ENCODE measurements at places on chromosomes 13 and 19.

- DNase-seq: no peak
Measured at GRCh38 chr13:109626386-109627171, 159.8 kb downstream of the IRS2 start.

GRCh38 chr19:36489920-36490415, 607 bp upstream of the ZNF566 start:
- no peak for DNase-seq

GRCh38 chr13:94444826-94445225, 34.7 kb downstream of the DCT start:
- DNase-seq: no peak

- DNase-seq: no peak
Measured at GRCh38 chr13:36700170-36700569, 26.4 kb downstream of the SERTM1 start.

DNA sequence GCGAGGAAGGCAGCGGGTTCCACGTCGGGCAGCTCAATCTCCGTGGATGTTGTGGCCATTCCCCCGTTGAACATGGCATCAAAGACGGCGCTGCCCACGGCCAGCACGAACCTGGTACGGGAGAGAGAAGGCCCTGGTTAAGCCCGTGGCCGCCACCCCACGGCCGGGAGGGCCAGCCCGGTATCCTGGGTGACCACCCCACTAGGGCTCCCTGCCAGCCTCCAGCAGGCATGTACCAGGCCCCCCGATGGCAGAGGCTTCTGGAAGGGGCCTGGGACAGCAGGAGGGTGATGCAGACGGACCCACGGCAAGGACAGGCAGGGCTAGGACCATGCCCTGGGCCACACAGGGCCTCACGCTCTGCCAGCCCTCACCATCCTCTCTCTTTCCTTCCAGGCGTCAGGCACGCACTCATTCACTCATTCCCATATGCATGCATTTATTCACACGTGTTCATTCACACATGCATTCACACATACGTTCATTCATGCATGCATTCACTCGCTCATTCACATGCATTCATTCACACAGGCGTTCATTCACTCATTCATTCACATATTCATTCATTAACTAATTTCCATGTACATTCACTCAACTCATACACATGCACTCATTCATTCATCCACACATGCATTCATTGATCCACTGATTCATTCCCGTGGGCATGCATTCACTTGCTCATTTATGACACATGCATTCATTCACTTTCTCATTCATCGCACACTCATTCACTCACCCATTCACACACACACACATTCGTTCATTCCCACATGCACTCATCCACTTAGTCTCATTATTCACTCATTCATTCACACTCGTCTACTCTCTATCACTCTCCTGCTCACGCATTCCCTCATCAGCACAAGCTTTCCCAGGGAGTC, 17.9 kb downstream of the BTBD2 start:
- no peak for DNase-seq

GRCh38 chr13:101424381-101425155, 8.3 kb upstream of the NALCN start:
- no peak for DNase-seq

- no peak for DNase-seq
Measured at GRCh38 chr13:83633746-83634145, 248.5 kb downstream of the SLITRK1 start.

DNA sequence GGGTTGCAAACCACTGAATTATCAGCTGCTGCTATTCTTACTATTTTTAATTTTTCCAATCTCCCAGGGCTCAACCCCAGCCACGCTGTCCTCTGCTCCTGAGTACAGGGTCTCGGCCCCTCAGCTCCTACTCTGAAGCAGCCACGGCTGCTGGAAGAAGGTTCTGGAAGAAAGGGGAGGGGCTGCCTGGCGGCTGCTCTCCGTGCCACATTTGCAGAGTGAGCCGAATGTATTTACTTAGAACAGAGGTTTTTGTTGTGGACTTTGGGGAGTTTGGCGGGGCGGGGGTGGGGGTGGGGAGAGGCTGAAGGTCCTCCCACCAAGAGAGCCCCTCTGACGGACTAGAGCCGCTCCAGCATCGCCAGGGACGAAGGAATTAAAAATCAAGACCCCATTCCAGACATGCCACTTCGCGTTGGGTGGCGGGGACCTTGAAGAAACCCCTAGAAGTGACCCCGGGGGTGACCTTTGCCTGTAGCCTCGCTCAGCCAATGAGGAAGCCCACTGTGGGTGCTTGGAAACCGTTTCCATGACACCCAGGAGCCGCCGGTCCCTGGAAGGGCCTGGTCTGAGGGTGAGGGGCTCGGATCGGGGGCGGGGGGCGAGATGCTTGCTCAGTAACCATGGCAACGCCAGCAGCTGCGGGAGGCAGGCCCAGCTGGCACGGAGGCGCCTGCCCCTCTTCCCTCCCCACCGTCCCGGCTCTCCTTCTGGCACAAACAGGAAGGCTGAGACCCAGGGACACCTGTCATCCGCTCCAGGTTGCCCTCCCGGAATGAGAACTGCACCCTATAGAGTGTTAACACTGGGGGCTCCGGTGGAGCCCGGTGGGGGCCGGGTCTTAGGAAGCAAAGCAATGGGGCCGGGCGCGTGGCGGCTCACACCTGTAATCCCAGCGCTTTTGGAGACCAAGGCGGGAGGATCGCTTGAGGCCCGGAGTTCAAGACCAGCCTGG, 54.2 kb upstream of the PTPRS start:
- DNase-seq: no peak

- no peak for DNase-seq
Measured at GRCh38 chr19:5035793-5036697, 67.1 kb downstream of the KDM4B start.

DNA sequence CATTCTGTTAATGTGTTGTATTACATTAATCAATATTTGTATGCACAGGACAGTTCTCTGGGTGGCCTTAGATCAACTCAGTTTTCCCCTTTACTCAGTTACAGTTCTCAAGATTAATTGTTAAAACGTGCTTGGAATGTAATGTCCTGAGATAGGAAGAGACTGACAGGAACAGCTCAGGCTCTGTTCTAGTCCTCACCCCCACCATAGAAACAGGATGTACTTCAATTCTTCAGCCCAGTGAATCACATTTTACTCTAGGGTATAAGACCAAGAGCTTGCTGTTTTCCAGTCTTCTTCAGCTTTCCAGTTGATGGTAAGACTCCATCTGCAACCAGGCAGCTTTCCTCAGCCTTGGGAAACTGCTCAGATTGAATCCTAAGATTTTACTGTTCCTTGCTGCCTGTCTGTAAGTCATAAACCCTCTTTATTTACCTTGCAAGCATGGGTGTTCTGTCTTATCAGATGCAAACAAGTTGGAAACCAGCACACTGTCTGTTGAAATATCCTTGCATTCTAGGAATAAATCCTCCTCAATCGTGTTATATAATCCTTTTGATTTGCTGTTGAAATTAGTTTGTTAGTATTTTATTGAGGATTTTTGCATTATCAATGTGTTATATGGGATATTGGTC, 836.9 kb upstream of the PCDH9 start:
- DNase-seq: no peak

- no peak for DNase-seq
Measured at GRCh38 chr13:53038993-53039392, 10.4 kb downstream of the OLFM4 start.

GRCh38 chr19:31315652-31316051, 33.6 kb downstream of the TSHZ3 start:
- DNase-seq: no peak

- no peak for DNase-seq
Measured at GRCh38 chr13:44108331-44108858, 228.7 kb downstream of the LACC1 start.

- no peak for DNase-seq
Measured at GRCh38 chr13:66264971-66265370, 965.2 kb downstream of the PCDH9 start.

- no peak for DNase-seq
Measured at GRCh38 chr19:34671972-34672371, 5.0 kb downstream of the SCGB2B2 start.

DNA sequence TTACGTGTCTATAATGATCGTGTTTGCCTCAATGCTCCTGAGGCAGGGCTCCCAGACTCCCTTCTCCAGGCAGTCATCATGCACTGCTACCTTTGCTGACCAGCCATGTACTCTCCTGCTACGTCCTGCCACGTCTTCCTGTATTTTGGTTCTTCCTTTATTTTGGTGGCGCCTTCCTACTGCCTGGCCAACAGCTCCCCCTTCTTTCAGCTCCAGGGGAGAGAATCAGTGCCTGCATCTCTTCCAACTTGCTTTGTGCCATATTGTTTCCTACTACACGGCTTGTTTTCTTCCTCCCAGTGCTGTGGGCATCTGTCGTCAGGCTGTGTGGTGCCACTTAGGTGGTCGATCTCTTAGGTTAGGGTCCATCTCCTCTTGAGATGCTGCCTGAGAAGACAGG, 96.2 kb downstream of the FGF9 start:
- DNase-seq: no peak

All from activated naive CD8-positive, alpha-beta T cell treated with anti-CD3 and anti-CD28 coated beads, Interleukin-2, amount 10 ng/mL, durations not matched to agents 7 days and 5 days (primary cell).